NCI-H510A (cell line): ENCODE measurements at places on chromosomes 3 and 15.

- no peak for DNase-seq
Observed at GRCh38 chr3:188749010-188749617, 422.7 kb upstream of the TPRG1 start.

DNA sequence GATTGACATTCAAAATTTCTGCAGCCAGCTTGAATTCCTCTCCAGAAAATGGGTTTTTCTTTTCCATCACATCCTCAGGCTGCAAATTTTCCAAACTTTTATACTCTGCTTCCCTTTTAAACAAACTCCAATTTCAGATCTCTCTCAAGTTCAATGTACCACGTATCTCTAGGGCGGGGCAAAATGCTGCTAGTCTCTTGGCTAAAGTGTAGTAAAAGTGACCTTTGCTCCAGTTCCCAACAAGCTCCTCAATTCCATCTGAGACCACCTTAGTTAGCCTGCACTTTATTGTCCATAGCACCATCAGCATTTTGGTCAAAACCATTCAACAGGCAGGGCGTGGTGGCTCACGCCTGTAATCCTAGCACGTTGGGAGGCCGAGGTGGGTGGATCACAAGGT, 46.7 kb downstream of the NIPA2 start:
- DNase-seq, result no peak

DNA sequence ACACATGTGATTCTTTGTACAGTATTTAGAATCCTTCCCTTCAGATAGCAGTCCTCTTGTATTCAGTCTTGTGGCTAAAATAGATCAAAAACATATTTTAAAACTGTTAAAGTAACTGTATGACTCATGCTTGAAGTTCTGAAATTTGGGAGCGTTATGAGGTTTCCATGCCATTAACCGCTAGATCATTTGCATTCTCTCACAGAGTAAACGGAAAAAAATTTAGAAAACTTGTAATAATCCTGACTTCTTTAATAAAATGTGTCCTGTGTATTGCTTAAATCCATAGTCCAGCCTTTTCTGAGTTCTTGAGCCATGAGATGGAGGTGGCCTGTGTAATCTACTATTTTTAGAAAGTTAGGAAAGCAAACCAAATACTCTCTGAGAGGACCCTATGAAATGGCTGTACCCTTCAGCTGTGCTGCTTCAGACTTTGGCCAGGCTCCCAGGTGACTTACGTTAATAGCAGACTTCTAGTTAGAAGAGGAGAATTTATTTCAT, 33.8 kb downstream of the MBNL1 start:
- DNase-seq, result no peak

- DNase-seq, result no peak
Observed at GRCh38 chr3:48012659-48013058, 3.6 kb downstream of the MAP4 start.

- no peak for DNase-seq
Observed at GRCh38 chr3:46549408-46549904, 16.6 kb downstream of the LRRC2 start.

- peak; percentile 14 for DNase-seq
Observed at GRCh38 chr3:37855363-37855970, 6.2 kb upstream of the CTDSPL start.

- no peak for DNase-seq
Observed at GRCh38 chr15:63301088-63301487, 23.7 kb downstream of the APH1B start.

DNA sequence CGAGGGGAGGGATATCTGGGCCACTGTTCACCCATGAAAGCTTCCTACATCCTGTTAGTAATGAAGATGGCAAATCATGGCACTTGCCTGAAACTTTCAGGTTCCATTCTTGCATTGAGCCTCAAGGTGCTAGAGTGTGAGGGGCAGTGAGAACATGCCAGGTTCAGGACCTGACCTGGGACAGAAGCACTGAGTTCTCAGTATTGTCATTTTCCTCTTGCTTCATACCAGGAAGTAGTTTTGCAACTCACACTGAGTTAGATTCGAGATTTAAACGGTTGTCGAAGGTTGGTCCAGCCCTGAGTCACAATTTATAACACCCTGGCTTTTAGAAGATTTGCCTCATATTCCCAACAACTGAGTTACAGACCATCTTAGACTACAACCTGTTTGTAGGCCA, 11.8 kb upstream of the MEIS2 start:
- DNase-seq, result no peak

GRCh38 chr3:146200461-146201220, 39.7 kb upstream of the PLOD2 start:
- no peak for DNase-seq

- DNase-seq, result no peak
Observed at GRCh38 chr3:102936511-102937045, 501.8 kb downstream of the ZPLD1 start.
